ENCODE measurements at places on chromosomes 2 and 18. TPM values are rescaled to one million over a fixed set of nuclear protein-coding genes. Genes with fewer than 3 reads are reported as not detected.

ECEL1 gene
- total RNA-seq, result not detected

SLC16A14 gene
- not detected for total RNA-seq

TUBA3E gene
- total RNA-seq, result not detected

HOXD9 gene
- total RNA-seq, result 5.4 TPM

UNC80 gene
- total RNA-seq, result 0.32 TPM

NEB gene
- 1.1 TPM for total RNA-seq

RRM2 gene
- total RNA-seq, result 217 TPM

ZNF385B gene
- total RNA-seq, result not detected

TCF7L1 gene
- not detected for total RNA-seq

PTPRM gene
- total RNA-seq, result 47.3 TPM

BCS1L gene
- 34.9 TPM for total RNA-seq

Measured in A375 (cell line).